ENCODE measurements at places on chromosomes 7 and 10. TPM values are rescaled to one million over a fixed set of nuclear protein-coding genes. Genes with fewer than 3 reads are reported as not detected.

DNA sequence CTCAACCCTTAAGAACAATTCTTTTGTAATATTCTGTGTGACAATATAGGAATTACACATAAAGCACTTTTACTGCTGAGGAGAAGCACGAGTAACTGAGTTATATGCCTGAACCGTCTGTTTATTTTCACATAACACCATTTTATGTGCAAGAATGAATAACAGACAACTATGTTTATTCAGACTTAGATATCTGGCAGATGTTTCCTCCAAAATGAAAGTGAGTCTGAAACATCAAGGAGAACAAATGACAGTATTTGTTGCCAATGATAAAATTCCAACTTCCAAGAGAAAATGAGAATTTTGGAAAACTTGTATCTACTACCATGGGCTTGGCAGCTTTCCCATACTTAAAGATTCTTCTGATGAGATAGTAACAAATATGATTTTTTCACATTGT lies 51.4 kb downstream of the DNMBP start:
- H3K4me1 ChIP-seq = no peaks in the 10 kb centered on the region
- no peaks in the 10 kb centered on the region for H3K27me3 ChIP-seq
- no peak overlapping the region for H3K27ac ChIP-seq
- no peak overlapping the region for H3K4me3 ChIP-seq
- H3K36me3 ChIP-seq = peaks cover 29% of the 10 kb centered on the region

DNA sequence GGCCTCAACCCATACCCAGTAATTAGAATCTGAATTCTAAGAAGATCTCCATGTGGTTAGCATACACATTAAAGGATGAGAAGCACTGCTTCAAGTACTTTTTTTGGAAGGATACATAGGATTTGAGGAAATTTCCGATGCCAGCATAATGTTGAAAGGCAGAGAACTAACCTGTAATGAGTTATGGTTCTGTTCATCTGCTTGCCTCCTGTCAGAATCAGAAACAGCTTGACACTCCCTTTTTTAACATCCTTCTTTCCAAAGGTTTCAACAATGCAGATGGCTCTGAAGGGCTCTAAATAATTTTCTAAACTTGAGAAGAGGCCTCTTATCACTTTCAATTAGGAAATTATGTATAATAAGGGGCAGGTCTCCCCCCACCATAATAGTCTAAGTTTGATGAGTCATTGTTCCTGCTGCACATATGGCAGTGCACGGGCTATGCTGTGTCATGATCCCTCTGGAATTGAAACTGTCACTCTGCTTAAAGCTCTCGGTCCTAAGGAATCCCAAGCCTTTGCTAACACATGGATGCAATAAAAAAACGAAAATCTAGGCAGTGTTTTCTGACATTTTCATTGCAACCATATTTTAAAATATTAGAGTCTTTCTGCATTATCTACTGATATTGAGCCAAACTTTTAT lies 291.2 kb upstream of the FZD1 start:
- no peaks in the 10 kb centered on the region for H3K4me1 ChIP-seq
- H3K36me3 ChIP-seq = no peaks in the 10 kb centered on the region
- no peaks in the 10 kb centered on the region for H3K27me3 ChIP-seq

DNA sequence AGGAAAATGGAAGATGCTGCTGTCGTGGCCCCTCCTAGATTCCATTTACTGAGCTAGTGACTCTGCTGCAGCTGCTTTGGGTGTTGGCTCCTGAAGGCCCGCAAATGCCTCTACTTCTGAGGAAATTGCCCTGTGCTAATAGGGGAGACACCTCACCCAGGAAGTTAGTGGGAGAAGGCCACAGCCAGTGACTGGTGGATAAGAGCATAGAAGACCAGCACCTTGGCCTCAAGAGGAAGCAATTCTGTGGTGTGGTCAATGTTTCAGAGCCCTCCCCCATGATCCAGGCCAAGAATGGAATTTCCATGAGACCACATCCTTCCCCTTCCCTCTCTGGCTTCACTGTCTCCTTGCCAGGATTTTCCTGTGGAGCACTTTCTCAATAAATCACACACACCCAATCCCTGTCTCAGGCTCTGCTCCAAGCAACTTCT lies 25.0 kb upstream of the FZD1 start:
- peaks cover 4% of the 10 kb centered on the region for H3K4me1 ChIP-seq
- no peaks in the 10 kb centered on the region for H3K36me3 ChIP-seq
- no peak for DNase-seq

Gene MYL10
- not detected for total RNA-seq

All from right atrium auricular region (tissue), 2 donors.